ENCODE measurements at places on chromosomes 4 and X.
A peak's percentile ranks its signal among the peaks of the same experiment; 100 is the strongest.

- DNase-seq: no peak
These were observed 79.4 kb upstream of the SMIM10 start for GRCh38 chrX:134911348-134911747.

GRCh38 chr4:126395664-126396063 is 1080.9 kb downstream of the FAT4 start:
- no peak for DNase-seq

DNA sequence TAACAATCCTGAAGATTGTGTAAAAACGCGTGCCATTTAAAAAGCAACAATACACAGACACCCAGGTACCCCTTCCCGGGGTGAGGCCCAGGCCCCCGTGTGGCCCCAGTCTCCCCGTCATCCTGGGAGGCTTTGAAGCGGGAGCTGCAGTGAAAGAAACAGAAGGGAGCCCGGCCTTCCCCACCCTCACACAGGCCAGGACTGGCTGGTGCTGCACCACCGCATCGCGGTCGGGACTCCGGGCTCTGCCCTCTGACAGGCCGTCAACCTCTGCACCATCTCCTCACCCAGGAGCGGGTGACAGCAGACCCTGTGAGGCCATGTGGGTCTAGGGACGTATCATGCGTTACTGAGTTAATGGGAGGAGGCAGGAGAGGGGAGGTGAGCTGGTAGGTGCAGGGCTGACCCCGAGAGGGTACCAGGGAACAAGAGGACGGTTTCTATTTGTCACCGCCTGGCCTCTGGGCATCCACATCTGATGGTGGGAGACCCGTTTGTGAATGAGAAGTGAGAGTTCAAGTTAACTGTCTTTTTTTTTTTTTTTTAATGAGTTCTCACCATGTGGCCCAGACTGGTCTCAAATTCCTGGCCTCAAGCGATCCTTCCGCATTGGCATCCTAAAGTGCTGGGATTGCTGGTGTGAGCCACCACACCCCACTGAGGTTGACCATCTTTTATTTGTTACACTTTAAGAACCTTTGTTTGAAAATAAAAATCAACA is 27.3 kb downstream of the PIGG start:
- no peak for DNase-seq

GRCh38 chr4:68129793-68130192 is at the start of gene TMPRSS11F:
Gene TMPRSS11F (minus strand): TSS chr4:68129869. CDS start chr4:68129820, 49 bp downstream.
- no peak for DNase-seq

- DNase-seq: peak; percentile 13
These were observed 51.0 kb upstream of the NHSL2 start for GRCh38 chrX:71859637-71860036.

- no peak for DNase-seq
These were observed 295.8 kb downstream of the MAGEB5 start for GRCh38 chrX:26511589-26512363.

DNA sequence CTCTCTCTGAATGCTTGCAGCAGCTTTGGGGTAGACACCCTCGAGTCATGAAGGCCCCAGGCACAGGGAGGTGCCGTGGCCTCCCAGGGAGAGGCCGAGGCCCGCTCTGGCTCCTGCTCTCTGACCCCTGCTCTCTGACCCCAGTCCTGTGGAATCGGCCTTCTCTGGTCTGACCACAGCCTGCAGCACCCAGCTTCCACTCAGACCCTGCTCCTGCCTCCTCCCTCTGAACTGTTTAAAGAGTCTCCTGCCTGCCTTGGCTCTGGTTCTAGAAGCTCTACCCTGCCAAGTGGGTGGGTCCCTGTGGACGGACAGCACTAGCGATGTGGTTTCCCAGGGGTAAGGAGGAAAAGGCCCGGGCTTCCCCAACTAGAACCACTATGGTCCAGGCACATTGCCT is 78.2 kb upstream of the TMEM150C start:
- DNase-seq: no peak

- no peak for DNase-seq
These were observed 334.9 kb downstream of the OPHN1 start for GRCh38 chrX:68098431-68098830.

- DNase-seq: no peak
These were observed 107.2 kb upstream of the LIMCH1 start for GRCh38 chr4:41430792-41431191.

DNA sequence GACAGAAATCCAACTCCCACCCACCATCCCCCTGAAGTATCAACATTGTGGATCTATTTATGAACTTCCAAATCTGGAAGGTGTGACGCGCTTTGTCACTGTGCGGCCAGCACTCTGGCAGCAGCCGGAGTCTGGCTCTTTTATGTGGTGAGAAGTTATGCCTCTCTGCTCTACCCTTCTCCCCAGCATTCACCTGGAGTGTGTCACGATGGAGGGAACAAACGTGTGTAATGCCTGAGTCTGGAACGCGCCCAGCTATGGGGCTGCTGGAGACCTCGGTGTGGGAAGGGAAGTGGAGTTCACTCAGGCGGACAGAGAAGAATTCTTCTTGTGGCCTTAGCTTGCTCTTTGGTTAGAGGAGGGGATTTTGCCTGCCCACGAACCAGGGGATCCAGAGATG is 222.1 kb upstream of the RPL34 start:
- no peak for DNase-seq

DNA sequence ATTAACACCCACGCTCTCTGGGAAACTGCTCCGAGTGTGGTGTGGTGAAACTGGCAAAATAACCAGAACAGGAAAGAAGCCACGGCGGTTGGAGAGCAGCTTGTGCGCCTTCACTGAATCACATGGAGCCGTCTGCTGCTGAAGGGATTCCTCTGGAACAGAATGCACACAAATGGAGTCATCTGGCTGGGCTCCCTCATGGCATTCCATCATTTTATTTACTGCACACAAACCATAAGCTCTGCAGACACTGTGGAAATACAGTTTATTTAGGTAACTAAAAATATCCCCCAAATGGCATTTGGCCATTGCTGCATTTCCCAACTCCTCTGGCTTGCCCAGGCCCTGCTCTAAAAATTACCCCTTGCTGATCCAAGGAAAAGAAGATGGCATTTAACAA is 187.0 kb upstream of the S100G start:
- no peak for DNase-seq

DNA sequence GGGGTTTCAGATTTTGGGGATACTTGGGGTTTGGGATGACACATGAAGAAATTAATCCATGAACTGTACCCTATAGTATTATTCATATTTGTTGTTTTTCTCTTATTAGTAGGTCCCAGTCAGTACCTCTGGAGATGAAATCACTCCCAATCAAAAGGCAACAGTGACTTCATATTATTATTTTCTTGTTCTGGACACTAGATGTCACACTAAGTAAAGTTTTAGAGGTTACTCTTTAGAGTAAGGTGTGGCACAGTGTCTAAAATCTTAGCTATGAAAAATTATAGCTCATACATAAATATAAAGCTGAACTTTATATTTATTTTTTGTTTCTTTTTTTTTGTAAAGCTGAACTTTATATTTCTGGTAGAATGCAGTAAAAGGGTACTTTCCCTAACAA is 35.1 kb downstream of the FAM114A1 start:
- DNase-seq: peak; percentile 6

Measured in NCI-H69 (cell line).